ENCODE measurements at places on chromosomes 5 and 9. TPM values are rescaled to one million over a fixed set of nuclear protein-coding genes. Genes with fewer than 3 reads are reported as not detected.

The MBLAC2 gene
- total RNA-seq, result 3.0 TPM

The SLC24A2 gene
- not detected for total RNA-seq

The LCN9 gene
- not detected for total RNA-seq

The PCDHA9 gene
- 0.16 TPM for total RNA-seq

The ADGRD2 gene
- not detected for total RNA-seq

The ZNF658 gene
- 4.6 TPM for total RNA-seq

The PCDHGA5 gene
- 1.6 TPM for total RNA-seq

The IFNA21 gene
- total RNA-seq, result not detected

The C5 gene
- 3.9 TPM for total RNA-seq

The SPATA31C1 gene
- not detected for total RNA-seq

The TMEM252 gene
- total RNA-seq, result not detected

The RLN2 gene
- not detected for total RNA-seq

The IARS1 gene
- 195 TPM for total RNA-seq

The IRX1 gene
- 0.09 TPM for total RNA-seq

The SPATA31D4 gene
- total RNA-seq, result not detected

The NME5 gene
- total RNA-seq, result 2.7 TPM

The SCGB3A2 gene
- not detected for total RNA-seq

The CLIC3 gene
- total RNA-seq, result 8.2 TPM

The LRRC70 gene
- 0.79 TPM for total RNA-seq

The CDKN2A gene
- 28.2 TPM for total RNA-seq

The NOXA1 gene
- total RNA-seq, result 0.26 TPM

The NUTM2G gene
- total RNA-seq, result not detected

The ECM2 gene
- total RNA-seq, result 7.2 TPM

The C9orf43 gene
- 0.16 TPM for total RNA-seq

The IRGM gene
- 0.09 TPM for total RNA-seq

The ACTBL2 gene
- total RNA-seq, result under 0.01 TPM

The TESK1 gene
- total RNA-seq, result 11.9 TPM

The FRMD3 gene
- 0.26 TPM for total RNA-seq

The PROB1 gene
- total RNA-seq, result 0.26 TPM

The FGD3 gene
- not detected for total RNA-seq

The HSPB3 gene
- total RNA-seq, result not detected

The OBP2A gene
- total RNA-seq, result not detected

The ADAMTSL2 gene
- under 0.01 TPM for total RNA-seq

The SLC6A19 gene
- total RNA-seq, result not detected

The ADAM19 gene
- 4.9 TPM for total RNA-seq

The EIF4E1B gene
- not detected for total RNA-seq

The CA9 gene
- 0.86 TPM for total RNA-seq

The SLC6A7 gene
- total RNA-seq, result not detected

The F2R gene
- 39.7 TPM for total RNA-seq

The MLANA gene
- total RNA-seq, result not detected

The PCDHB13 gene
- total RNA-seq, result 0.94 TPM

The CFAP77 gene
- not detected for total RNA-seq

The ARSI gene
- total RNA-seq, result 16.3 TPM

The ELOVL7 gene
- 0.09 TPM for total RNA-seq

The PLAA gene
- total RNA-seq, result 44.8 TPM

The LURAP1L gene
- 62.1 TPM for total RNA-seq

The ZSWIM6 gene
- 10.9 TPM for total RNA-seq

The CSF1R gene
- total RNA-seq, result under 0.01 TPM

The SLC6A18 gene
- not detected for total RNA-seq

The CER1 gene
- total RNA-seq, result not detected

The NPR3 gene
- 74.7 TPM for total RNA-seq
